Neural crest cell (in vitro differentiated cells): ENCODE measurements at places on chromosomes 2 and 18.

DNA sequence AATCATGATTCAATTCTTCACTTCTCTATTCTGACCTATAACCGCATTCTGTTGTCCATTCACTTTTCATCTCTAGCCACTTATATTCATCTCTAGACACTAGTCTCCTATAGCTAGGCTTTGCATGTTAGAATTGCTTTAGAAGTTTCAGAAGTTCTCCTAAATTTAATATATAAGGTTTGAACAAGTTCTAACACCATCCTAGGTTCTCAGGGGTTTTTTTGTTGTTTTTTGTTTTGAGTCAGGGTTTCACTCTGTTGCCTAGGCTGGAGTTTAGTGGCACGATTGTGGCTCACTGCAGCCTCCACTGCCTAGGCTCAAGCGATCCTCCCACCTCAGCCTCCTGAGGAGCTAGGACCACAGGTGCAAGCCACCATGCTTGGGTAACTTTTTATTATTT, 19.9 kb downstream of the WDSUB1 start:
- no peaks in the 10 kb centered on the region for H3K27me3 ChIP-seq
- H3K4me3 ChIP-seq = no peak overlapping the region
- no peaks in the 10 kb centered on the region for H3K4me1 ChIP-seq
- peaks cover 11% of the 10 kb centered on the region for H3K36me3 ChIP-seq
- no peak for DNase-seq

GRCh38 chr2:214775971-214776370, 33.5 kb downstream of the BARD1 start:
- H3K4me3 ChIP-seq = no peak overlapping the region
- no peak for DNase-seq
- peaks cover 59% of the 10 kb centered on the region for H3K36me3 ChIP-seq
- H3K4me1 ChIP-seq = no peaks in the 10 kb centered on the region
- no peak overlapping the region for H3K27ac ChIP-seq
- H3K27me3 ChIP-seq = no peaks in the 10 kb centered on the region

DNA sequence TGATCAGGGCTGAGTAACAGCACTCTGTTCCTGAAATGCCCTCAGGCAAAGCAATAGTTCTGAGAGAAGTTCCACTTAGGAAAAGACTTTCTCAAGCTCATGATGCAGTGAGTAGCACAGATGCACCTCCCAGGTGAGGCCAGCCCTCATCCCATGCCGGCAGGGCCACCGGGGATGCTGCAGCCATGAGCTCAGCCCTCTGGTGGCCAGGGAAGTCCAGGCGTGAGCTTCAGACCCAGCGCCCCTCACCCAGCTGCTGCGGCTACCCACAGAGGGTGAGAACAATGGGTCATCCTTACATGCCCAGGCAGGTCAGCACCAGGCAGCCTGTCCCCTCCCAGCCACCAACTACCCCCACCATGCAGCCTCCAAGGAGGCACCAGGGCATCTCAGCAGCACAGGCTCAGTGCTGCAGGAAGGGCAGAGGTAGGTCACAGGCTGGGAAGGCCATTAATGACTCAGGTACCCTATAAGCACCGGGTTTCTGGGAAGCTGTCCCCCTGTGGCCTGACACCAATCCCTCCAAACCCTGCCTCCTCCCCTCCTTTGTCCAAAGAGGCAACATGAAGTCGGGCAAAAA, 50.6 kb downstream of the TTC32 start:
- no peak for DNase-seq
- no peak overlapping the region for H3K27ac ChIP-seq
- no peak overlapping the region for H3K4me3 ChIP-seq
- H3K36me3 ChIP-seq = no peaks in the 10 kb centered on the region

DNA sequence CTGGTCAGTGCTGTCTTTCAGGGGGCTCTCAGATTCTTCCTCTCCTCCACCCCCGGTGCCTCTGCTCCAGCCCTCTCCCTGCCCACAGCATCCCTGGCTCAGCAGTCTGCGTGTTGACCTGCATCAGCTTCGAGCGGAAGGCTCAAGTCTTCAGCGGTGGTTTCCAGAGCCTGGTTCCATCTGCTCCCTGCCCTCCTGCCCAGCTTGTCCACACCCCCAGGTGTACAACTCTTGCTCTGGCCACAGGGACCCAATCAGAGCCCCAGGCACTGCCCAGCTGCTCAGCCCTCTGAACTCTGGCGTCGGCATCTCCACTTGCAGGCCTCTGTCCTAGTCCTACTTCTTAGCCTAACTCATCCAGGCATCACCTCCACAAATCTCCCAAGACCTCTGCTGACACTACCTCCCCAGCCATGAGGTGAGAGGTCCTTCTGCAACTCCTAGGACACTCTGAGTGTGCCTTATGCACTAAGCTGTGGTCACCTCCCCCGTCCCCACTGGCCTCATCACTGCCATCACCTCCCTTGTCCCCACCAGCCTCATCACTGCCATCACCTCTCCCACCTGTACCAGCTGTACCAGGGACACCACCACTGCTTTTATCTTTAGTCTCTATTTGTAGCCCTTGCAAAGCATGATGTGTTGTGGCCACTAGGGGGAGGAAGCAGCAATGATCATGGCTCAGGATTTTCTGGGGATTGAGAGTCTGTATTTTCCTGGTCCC, 60.9 kb downstream of the EDAR start:
- H3K4me3 ChIP-seq = no peak overlapping the region
- DNase-seq = peak; percentile 41
- H3K36me3 ChIP-seq = no peaks in the 10 kb centered on the region
- peaks cover 2% of the 10 kb centered on the region for H3K27me3 ChIP-seq

GRCh38 chr2:76759634-76760366, 762.4 kb downstream of the LRRTM4 start:
- no peaks in the 10 kb centered on the region for H3K4me1 ChIP-seq
- no peaks in the 10 kb centered on the region for H3K27me3 ChIP-seq
- no peak for DNase-seq
- H3K4me3 ChIP-seq = no peak overlapping the region

GRCh38 chr2:241425368-241425767, 69.3 kb downstream of the FARP2 start:
- no peaks in the 10 kb centered on the region for H3K4me1 ChIP-seq
- H3K27ac ChIP-seq = peak overlapping the region; percentile 43
- DNase-seq = no peak

DNA sequence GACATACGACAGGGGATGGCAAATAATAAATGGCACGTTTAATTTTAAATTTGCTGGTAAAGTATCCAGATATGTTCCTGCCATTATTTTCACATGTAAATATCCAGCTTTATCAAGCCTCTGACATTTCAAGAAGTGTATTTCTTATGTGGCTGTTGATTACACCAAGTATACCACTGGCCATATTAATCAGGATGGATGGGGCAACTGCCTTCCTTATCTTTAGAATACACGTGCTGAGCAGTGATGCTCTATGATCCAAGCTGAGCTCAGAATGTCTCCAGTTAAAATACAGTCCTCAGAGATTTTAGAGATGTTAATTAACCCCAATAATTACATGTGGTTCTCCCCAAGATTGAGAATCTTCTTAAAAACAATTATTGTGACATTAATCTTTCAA, 38.3 kb upstream of the RAPGEF4 start:
- no peak for DNase-seq
- H3K27ac ChIP-seq = no peak overlapping the region
- H3K27me3 ChIP-seq = no peaks in the 10 kb centered on the region
- peaks cover 3% of the 10 kb centered on the region for H3K36me3 ChIP-seq

DNA sequence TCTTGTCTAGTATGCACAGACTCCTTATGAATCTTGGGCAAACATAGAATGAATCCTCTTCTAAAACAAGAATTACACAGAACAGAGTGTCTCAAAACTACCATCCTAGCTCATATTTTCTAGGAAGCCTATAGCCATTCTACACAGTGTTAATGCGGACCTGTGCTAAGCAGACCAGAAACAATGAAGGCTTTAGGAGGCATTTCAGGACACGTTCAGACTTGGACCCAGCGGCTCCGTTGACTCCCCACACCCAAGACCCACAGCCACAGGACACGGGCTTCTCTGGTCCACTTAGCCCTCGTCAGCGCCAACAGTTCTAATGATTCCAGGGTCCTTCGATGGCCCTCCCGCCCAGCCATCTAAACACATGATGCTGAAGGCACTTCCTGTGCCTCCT, 182.2 kb downstream of the BCL11A start:
- DNase-seq = no peak
- no peaks in the 10 kb centered on the region for H3K27me3 ChIP-seq
- no peaks in the 10 kb centered on the region for H3K36me3 ChIP-seq

DNA sequence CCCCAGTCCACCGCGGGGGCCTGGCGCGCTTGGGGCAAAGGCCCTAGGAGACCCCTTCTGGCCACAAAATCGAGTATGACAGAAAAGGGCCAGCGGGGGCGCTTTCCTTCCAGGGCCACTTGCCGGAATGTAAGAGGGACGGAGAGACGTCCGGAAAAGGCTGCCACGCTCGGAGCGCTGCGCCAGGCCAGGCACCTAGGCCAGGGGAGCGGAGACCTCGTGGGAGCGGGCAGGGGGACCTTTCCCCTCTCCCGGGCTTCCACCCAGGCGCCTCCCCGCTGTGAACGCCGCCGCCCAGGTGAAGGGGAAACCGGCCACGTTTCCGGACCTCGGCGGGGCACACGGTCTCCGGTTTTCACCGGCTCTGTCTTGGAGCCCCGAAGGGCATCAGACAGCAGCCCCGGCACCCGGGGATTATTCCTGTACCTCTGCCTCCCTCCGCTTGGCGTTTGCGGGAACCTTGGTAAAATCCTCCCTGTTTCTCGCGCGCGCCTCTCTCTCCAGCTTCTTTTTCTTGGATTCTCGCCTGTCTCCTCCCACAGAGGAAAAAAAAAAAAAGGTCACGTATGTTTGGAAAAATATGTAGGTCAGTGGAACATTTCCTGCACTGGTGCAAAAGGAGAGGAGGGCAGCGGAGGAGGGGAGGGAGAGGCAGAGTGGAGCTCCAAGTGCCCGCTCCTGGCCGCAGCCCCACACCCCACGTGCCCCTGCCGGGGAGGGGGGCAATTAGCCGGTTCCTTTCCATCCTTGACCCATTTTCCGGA, 1.2 kb upstream of the NPAS2 start:
- DNase-seq = peak; percentile 45
- H3K27ac ChIP-seq = no peak overlapping the region
- H3K27me3 ChIP-seq = peaks cover 54% of the 10 kb centered on the region
- no peaks in the 10 kb centered on the region for H3K36me3 ChIP-seq
- peaks cover 20% of the 10 kb centered on the region for H3K4me1 ChIP-seq

- H3K27ac ChIP-seq = no peak overlapping the region
- H3K27me3 ChIP-seq = no peaks in the 10 kb centered on the region
- H3K4me1 ChIP-seq = no peaks in the 10 kb centered on the region
- DNase-seq = no peak
Observed at GRCh38 chr2:28280619-28281018, 112.0 kb upstream of the FOSL2 start.

DNA sequence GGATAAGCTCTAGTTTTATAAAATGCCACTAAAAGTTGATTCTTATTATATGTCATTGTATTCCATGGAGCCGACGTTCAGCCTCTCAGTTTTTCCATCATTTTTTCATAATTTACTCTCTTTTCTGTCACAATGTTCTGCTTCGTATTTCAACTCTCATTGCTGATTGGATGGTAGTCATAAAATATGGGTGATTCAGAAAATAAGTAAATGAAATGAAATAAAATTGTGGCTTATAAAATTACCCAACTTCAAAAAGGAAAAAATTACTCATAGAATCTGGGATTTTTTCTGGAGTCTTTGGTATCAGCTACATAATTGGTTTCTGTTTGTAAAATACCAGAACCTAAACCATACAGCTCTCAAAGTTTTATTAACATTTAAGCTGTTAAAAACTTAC, 139.7 kb upstream of the ITGA4 start:
- DNase-seq = no peak
- peaks cover 21% of the 10 kb centered on the region for H3K4me1 ChIP-seq
- H3K27ac ChIP-seq = no peak overlapping the region
- H3K27me3 ChIP-seq = no peaks in the 10 kb centered on the region
